ENCODE measurements at places on chromosomes 5 and 9.

DNA sequence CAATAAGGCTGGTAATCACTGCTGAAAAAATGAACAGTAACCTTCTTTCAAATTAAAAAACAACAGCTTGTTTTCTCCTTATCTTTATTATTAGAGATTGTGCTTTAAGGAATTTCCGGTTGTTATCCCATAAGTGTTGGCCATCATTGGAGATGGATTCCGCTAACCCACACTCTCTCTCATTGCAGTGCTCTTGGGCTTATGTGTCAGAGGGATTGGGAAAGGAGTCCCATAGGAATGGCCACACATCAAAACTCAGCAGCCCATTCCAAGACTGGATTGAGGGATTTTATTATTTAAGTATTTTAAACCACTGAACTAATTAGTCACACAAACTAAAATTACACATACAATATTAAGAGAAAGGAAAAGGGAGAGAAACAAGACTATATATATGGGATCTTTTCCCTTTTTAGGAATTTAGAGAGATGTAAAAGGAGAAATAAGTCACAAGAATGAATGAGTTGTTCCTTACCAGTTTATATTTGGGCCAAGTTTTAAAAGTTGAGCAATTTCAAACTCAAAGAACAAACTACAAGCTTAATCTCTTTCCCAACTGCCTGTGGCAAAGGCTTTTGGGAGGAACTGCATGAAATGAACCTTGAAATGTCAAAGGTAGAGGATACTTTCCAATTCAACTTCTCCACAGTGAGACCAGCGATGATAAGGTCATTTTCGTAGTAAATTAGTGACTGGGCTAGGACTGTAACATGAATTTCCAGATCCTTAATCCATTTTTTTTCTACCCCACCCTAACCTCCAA is 2.4 kb downstream of the SPINK6 start:
- no peak for DNase-seq

DNA sequence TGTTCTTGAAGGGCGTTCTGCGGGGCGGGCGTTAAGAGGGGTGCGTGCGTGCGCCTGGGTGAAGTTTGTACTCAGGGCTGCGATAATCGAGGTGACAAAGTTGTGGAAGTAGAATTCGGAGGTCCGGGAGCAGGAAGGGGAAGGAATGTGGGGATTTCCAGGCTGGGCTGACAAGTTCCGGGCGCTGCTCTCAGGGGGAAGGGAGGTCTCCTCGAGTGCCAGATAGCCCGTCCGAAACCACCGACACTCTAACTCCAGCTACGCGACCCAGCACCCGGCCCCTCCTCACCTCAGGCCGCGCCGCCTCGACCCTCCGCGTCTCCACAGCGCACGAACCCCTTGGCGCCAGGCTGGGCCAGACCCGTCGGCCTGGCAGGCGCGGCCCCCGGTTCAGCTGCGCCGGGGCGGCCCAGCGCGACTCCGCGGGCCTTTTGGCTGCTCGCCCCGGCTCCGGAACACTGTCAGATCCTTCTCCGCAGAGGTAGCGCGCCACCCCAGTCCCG is at the start of gene IL6ST:
TSS of gene IL6ST (minus strand) at position 469 of the 503 bp plus-strand sequence. CDS start 18,685 bp downstream, outside the sequence.
- DNase-seq, result peak; percentile 1

GRCh38 chr5:179122411-179123108 is 62.4 kb downstream of the ZNF354C start:
- no peak for DNase-seq

DNA sequence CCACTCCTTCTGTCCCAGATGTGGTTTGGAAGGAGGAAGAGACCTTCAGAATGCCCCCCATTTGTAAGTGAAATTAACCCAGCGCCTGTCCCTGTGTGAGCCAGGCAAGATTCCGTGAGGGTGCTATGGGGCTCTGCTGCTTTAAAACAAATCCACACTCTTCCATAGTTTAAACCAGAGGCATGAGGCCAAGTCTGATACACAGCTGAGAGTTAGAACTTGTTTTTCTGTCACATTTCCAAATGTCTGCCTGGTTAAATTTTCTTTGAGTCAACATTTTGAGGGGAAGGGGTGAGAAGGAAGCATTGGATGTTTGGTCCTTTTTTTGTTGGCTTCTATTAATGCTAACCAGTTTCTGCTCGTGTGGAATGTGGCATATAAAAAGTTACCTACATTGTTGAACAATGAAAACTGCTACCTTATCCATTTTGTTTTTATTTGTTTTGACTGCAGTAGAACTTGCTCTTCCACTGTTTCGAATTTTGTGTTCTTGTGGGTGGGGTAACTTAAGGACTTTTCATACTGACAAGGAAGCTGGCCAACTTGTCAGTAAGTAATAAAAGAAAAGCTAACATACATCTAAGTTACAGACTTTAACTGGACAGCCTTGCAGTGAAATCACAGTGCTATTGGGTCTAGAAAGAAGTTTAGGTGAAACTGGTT is 12.9 kb downstream of the RGMB start:
- no peak for DNase-seq

- DNase-seq, result no peak
Observed at GRCh38 chr5:17088051-17088450, 129.4 kb upstream of the BASP1 start.

GRCh38 chr9:23322392-23322791 is 503.6 kb downstream of the ELAVL2 start:
- no peak for DNase-seq

DNA sequence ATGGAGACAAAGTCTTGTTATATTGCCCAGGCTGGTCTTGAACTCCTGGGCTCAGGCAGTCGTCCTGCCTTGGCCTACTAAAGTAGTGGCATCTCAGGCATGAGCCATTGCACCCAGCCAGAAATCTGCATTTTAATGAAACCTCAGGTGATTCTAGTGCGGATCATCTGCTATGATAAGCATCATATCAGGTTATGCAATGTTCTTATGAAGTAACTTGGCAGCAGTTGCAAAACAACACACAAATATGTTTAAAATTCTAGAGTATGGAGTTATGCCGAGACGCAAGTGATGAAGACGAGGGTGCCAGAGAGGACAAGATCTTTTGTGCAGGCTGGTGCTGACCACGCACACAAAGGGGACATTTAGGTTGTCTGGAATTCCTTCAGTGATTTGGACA is 153.2 kb upstream of the MEF2C start:
- DNase-seq, result no peak

DNA sequence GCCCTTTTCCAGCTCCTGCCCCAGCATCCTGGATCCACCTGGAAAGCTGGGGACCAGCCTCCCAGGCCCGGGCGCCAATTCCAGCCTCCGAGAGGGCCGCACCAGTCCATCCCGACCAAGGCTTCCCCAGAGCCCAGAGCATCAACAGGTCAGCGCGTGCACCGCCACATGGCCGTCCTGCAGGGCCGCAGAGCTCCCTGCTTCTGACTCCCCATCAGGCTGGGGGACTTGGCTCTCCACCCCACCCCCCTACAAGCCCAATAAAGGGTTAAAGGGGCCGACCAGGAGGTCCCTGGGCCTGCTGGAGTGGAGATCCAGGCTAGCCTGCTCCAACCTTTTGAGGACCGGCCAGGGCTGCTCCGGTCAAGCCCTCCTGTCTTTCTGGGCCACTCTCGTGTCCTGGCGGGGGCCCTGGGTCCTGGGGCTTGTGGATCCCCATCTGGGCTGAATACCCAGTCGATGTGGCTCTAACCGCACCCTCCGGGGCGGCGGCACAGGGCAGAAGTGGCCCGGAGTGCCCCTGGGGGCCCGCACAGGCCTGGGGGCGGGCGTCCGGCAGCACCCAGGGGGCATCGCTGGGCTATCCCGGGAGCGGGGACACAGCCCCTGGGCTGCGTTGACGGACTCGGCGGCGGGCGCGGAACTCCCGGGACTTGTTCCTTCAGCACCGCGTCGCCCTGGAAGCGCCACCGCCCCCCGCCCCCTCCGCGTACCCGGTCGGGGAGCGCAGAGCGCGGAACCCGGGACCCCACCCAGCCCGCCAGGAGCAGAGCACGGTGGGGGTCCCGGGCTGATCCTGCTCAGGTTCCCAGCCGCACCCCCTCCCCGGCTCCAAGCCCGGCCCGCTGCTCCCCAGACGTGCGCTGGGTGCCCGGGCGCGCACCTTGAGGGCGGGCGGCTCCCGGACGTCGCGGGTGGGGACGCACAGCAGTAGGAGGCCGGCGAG is 590 bp downstream of the ENTPD2 start:
- DNase-seq, result no peak

DNA sequence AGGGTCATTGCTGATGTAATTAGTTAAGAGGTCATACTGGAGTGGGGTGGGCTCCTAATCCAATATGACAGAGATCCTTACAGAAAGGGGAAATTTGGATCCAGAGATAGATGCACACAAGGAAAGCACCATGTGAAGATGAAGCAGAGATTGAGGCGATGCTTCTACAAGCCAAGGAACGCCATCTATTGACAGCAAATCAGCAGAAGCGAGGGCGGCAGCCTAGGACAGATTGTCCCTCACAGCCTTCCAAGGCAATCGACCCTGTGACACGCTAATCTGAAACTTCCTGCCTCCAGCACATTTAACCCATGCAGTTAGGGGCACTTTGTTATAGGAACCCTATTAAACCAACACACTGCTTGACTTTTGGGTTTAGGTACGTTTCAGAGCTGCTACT is 285.1 kb upstream of the DAP start:
- no peak for DNase-seq

GRCh38 chr9:108134486-108135128 is 645.0 kb upstream of the KLF4 start:
- DNase-seq, result no peak

DNA sequence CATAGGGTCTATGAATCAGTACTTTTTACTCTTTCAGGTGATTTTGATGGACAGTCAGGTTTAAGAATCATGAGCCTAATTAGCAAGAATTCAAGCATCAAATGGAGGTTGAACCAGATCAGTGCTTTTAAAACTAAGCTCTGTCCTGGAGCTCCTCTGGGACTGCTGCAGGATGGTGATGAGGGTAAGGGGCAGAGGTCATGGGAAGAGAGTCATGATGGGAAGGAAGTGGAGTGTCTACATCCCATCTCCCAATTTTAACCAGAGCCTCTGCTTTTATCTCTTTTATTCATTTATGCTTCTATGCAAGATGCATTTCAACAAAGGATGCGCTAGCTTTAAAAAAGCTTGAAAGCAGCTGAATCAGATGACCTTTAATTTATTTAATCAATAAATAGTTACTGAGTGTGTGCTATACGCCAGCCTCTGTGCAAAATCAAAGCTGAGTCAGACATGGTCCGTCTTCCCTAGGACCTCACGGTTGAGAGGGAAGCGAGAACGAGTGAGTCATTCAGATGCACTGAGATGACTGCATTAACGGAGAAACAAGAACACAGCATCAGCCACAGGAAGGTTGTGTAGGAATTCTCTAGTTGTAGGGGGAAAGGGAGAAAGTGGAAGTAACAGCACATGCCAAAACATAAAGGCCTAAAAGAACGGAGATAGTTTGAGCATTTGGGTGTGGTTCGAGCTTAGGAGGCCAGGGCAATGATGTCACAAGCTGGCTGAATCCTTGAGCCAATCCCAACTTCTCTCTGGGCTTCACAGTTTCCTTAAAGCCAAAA is 441.6 kb upstream of the BRINP1 start:
- no peak for DNase-seq

GRCh38 chr9:14317667-14318320 is 3.9 kb upstream of the NFIB start:
- no peak for DNase-seq

DNA sequence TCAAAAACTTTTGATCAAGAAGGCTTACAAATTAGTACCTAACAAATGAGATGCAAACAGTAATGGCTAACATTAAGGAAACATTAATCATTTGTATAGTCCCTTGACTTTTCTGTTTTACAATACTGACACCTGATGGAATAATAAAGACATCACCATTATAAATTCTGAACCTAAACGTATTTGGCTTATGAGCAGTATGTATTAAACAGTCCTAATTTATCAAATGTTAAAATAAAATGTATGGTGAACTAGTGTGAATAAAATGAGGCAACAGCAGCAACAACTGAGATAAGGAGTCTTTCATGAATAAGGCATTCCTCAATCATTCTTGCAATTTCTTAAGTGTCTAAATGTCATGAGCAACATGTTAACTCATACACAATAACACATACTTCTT is 6.0 kb downstream of the PUM3 start:
- DNase-seq, result no peak
